G401 (cell line): ENCODE measurements at places on chromosomes 3 and 15. TPM values are rescaled to one million over a fixed set of nuclear protein-coding genes. Genes with fewer than 3 reads are reported as not detected.

GRCh38 chr15:63729115-63729884 is 104.4 kb downstream of the HERC1 start:
- no peak for DNase-seq

DNA sequence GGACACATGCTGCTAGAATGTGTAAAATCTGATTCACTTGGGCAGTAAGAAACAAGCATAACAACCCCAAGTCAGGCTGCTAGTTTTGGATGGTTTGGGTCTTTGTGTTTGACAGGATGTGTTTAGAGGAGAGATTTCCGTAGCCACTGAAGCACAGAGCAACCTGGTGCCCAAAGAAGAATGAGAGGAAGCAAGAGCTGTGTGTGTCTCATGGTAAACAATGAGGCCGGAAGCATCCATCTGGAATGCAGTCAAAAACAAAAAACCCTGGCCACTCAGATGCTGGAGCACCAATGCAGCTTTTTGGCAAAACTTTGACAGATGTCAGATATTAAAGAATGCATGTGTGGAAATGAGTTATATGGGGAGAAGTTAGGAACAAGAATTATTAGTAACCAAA is 39.4 kb upstream of the SNRK start:
- DNase-seq, result peak; percentile 47

- no peak for DNase-seq
Observed at GRCh38 chr3:38276917-38277630, 5.0 kb upstream of the SLC22A14 start.

The ERICH6 gene
- not detected in 2 replicates for total RNA-seq

DNA sequence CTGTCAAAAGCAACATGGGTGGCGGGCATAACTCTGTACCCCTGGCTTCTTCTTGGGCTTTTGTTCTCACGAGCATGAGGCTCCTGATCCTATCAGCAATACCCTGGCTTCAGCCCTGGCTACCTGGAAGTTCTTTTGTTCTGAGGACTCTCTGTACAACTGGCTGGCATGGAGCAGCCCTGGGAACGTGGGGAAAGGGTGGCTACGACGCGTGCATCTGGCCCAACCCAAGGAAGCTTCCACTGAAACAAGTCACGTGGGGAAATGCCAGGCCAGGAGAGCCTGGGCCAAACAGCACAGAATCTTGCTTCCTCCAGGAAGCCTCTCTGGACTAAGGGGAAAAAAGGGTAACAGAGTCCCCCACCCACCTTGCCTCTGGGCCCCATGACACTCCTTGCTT is 22.7 kb upstream of the ATP2B2 start:
- no peak for DNase-seq

DNA sequence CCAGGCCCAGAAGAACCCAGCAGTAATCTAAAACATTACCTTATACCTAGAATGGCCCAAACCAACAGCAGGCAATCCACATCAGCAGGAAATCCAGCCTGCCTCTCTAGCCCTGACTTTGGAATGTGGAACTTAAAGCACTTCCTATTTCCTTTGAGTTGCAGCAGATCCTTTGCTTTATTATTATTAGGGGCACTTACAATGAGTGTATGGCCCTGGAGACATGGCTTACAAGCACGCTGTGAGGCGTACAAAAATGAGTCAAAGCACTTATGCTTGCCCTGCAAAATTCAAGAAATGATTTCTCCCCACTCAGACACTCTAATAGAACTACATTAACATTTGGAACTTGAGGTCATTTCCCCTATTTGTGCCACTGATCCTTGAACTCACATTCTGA is 9.5 kb upstream of the KNSTRN start:
- DNase-seq, result no peak

GRCh38 chr3:23406601-23407000 is 203.5 kb downstream of the UBE2E2 start:
- no peak for DNase-seq

DNA sequence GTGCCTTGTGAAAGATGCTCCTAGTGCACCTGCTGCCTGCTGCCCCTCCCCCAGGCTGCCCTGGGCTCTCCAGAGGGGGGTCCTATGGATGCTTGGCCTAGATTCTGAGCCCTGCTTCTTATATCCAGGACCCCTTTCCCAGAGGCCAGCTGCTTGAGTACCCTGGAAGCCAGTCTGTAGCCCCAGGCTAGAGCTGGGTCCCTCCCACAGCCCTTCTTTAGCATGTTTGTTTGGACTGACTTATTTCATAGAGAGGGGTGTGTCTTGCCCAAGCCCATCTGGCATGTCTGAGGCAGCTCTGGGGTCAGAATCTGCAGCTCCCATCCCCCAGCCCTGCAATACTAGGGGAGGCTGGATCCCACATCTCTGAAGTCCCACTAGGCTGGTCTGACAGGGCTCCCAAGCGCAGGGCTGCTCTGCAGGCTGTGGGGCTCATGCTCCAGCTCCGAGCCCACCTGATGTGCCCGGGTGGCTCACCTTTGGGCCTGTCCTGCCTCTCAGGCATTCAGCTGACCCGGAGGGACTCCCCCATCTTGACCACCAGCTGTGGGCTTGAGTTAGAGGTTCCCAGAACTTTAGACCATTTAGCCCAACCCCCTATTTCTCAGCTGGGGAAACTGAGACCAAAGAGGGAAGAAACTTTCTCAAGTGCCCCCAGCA is 3.1 kb downstream of the CHRNB4 start:
- DNase-seq, result no peak

- no peak for DNase-seq
Observed at GRCh38 chr3:159443266-159443665, 545.4 kb upstream of the IL12A start.

The SLC38A3 gene
- total RNA-seq, result 1.1 and 3.0 TPM in 2 replicates

The GOLGA8K gene
- total RNA-seq, result not detected in 2 replicates

GRCh38 chr3:72255791-72256559 is 471.0 kb upstream of the PROK2 start:
- no peak for DNase-seq

DNA sequence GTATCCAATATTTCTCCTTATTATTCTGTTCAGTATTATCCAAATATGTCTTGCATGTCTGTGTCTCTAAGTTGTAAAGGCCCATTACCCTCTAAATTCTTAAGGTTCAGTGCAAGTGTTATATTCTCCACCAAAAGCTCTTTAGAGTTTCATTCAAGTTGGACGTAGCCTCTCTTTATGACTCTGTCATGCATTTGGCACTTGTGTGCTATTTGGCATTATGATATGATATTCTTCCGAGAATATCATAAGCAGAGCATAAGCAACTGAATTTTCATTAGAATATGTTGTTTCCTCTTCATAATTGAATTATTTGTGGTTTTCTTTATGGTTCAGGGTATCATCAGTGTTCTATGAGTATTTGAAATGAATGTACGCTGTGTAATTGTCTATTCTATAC is 594.2 kb downstream of the NAALADL2 start:
- DNase-seq, result no peak

The SEMA6D gene
- not detected in 2 replicates for total RNA-seq

The PLCD1 gene
- total RNA-seq, result 8.7 and 9.0 TPM in 2 replicates
